CD4-positive, alpha-beta memory T cell (primary cell): ENCODE measurements at places on chromosomes 6 and 20.

DNA sequence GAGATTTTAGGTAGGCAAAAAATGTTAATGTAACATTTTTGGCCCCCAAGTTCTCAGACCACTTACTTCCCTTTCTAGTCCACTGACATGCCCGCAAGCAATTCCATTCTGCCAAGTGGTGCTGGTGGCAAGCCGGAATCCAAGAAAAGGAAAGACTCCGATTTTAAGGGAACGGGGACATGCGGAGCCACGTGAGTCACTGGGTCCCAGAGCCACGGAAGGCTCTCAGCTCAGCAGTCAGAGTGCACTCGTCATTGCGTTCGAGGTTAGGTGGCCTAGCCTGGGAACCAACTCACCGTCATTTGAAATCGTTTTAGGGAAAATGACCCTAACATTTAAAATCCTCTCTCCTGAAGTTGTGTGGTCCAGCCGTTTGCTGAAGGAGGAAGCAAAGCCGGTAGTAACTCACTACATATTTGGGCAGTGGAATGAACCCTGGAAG lies 711 bp upstream of the SIRT5 start:
- peaks cover 16% of the 10 kb centered on the region for H3K4me1 ChIP-seq
- DNase-seq = no peak
- no peak overlapping the region for H3K27ac ChIP-seq
- peak overlapping the region; percentile 2 for H3K4me3 ChIP-seq
- H3K27me3 ChIP-seq = no peaks in the 10 kb centered on the region
- H3K36me3 ChIP-seq = no peaks in the 10 kb centered on the region

GRCh38 chr6:125188594-125189203 lies 35.1 kb downstream of the TPD52L1 start:
- H3K4me1 ChIP-seq = no peaks in the 10 kb centered on the region
- DNase-seq = no peak
- H3K4me3 ChIP-seq = no peak overlapping the region
- no peaks in the 10 kb centered on the region for H3K36me3 ChIP-seq
- H3K27me3 ChIP-seq = no peaks in the 10 kb centered on the region

GRCh38 chr6:100088009-100088408 lies 94.0 kb upstream of the MCHR2 start:
- no peaks in the 10 kb centered on the region for H3K36me3 ChIP-seq
- DNase-seq = no peak
- no peaks in the 10 kb centered on the region for H3K27me3 ChIP-seq
- no peaks in the 10 kb centered on the region for H3K4me1 ChIP-seq

DNA sequence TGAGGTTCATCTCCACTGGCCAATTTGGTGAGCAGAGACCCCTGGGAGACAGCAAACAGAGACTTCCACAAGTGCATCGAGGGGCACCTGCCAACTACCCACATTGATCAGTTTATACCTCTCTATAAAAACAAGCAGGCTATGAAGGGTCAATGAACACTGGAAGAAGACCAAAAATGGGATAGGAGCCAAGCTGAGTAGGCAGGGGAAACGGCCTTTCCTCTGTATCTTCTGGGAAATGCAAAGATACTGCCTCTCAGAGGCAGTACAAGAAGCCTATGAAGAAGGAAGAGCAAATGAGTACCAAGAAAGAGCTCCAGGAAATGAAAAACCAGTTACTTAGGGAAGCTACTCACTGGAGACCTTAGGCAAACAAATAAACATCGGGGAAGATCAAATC lies 247.7 kb downstream of the GMDS start:
- H3K27me3 ChIP-seq = no peaks in the 10 kb centered on the region
- DNase-seq = no peak
- H3K4me3 ChIP-seq = no peak overlapping the region

- peak; percentile 50 for DNase-seq
- no peaks in the 10 kb centered on the region for H3K27me3 ChIP-seq
- H3K4me3 ChIP-seq = peak overlapping the region; percentile 15
- H3K36me3 ChIP-seq = peaks cover 36% of the 10 kb centered on the region
- peaks cover 62% of the 10 kb centered on the region for H3K4me1 ChIP-seq
Measured at GRCh38 chr6:30493643-30494250, 4.4 kb downstream of the HLA-E start.

GRCh38 chr6:63821442-63821841 lies 185.8 kb downstream of the PHF3 start:
- no peak for DNase-seq
- H3K4me1 ChIP-seq = no peaks in the 10 kb centered on the region
- H3K36me3 ChIP-seq = no peaks in the 10 kb centered on the region
- no peaks in the 10 kb centered on the region for H3K27me3 ChIP-seq

DNA sequence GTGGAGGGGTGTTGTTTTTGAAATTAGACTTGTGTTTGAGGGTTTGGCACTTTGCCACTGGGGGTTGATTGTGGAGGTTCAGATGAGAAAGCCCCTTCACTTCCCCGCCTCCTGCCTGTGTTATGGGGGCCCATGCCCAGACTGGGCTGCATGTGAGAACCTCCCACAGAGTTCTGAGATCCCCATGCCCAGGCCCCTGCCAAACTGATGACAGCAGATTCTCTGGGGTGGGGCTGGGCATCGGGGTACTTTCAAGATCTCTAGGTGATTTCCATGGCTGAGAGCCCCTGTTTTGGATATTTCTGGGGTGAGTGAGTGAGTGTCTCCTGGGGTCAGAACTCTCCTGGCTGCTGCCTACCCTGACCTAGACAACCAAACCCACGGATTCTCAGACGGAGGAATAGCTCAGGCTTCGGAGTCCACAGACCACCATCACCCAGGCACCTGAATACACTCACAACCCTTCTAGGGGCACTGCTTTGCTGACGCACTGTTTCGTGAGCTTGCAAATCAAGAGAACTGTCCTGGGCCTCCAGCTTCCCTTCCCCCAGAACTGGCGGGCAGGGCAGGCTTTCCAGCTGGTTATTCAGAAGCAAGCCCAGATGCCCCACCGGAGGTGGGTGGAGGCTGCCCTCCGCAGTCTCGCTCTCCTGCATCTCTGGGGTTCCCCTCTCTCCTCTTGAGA lies 6.3 kb downstream of the BCAS1 start:
- H3K27me3 ChIP-seq = no peaks in the 10 kb centered on the region
- no peak for DNase-seq
- H3K4me3 ChIP-seq = no peak overlapping the region
- no peaks in the 10 kb centered on the region for H3K4me1 ChIP-seq

DNA sequence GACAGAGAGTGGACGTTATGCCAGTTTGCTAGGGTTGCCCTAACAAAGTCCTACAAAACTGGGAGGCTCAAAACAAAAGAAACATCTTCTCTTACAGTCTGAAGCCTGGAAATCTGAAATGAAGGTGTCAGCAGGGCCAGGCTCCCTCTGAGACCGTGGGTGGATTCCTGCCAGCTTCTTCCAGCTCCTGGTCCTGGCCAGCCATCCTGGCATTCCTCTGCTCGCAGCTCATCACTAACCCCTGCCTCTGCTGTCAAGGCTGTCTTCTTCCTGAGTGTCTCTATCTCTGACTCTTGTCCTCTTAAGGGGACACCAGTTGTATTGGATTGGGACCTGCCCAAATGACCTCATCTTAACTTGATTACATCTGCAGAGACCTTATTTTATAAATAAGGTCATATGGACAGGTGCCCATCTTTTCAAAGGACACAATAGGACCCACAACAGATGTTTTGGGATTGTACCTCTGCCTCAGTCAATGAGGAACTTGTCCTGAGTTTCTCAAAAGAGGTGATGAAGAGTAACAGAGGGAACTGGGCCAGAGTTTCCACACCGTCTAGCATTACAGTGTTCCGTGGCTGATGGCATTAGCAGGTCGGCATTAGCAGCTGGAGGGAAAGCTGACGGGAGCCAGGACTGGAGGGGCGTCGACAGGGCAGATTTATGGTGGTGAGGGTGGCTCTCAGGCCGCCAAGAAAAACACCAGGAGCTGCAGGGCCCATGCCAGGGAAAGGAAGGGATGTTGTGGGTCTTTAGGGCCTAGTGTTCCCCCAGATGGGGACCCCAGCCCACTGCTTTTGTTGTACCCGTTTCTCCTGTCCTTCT lies 157.3 kb downstream of the TBXT start:
- no peaks in the 10 kb centered on the region for H3K4me1 ChIP-seq
- H3K27ac ChIP-seq = no peak overlapping the region
- DNase-seq = no peak

DNA sequence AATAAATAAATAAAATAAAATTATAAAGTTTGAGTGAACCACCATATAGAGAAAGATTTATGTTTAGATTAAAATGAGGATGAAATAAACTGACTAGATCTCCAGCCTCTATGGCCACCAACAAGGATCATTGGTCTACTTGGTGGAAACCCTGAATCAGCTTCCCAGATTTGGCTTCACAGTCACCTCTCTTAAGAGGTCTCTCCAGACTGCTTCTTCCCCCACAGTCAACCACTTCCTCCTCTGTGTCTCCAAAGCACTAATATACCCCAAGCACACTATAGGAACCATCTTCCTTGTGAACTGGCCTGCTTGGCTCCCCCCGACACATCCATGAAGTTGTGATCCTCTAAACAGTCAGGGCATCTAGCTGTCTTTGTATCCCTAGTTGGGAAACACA lies 529.6 kb upstream of the RNF217 start:
- no peaks in the 10 kb centered on the region for H3K27me3 ChIP-seq
- DNase-seq = no peak
- H3K27ac ChIP-seq = no peak overlapping the region

GRCh38 chr6:155523821-155524651 lies 68.4 kb upstream of the NOX3 start:
- H3K27me3 ChIP-seq = no peaks in the 10 kb centered on the region
- no peak overlapping the region for H3K4me3 ChIP-seq
- no peak overlapping the region for H3K27ac ChIP-seq
- no peaks in the 10 kb centered on the region for H3K4me1 ChIP-seq
- no peak for DNase-seq

GRCh38 chr6:77403424-77403823 lies 59.9 kb downstream of the HTR1B start:
- H3K4me1 ChIP-seq = no peaks in the 10 kb centered on the region
- no peaks in the 10 kb centered on the region for H3K36me3 ChIP-seq
- H3K27me3 ChIP-seq = no peaks in the 10 kb centered on the region
- no peak overlapping the region for H3K4me3 ChIP-seq
- H3K27ac ChIP-seq = no peak overlapping the region
- DNase-seq = no peak

DNA sequence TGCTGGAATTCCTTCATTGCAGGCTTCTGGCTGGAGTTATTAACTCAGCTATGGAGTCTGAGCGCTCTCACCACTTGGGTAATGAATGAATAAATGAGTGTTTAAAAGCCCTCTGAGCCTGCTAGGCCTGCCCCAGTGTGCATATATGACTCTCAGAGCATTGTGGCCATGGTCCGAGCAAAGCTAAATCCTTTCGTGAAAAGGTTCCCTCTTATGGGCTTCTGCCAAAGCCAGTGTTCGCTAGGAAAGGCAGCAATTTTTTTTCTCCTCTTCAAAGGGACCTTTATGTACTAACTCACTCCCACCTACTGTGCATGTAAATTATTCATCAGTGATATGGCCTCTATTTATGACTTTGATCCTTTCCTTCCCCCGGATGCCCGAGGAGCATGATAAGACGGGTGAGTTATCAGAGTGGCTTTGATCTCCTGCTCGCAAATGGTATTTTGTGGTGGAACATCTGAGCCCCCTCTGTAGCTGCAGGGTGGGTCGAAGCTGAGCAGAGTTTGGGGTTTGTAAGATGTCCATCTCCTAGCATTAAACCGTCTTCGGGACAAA lies 88.6 kb downstream of the LINC00237 start:
- H3K4me1 ChIP-seq = no peaks in the 10 kb centered on the region
- H3K27ac ChIP-seq = no peak overlapping the region
- H3K27me3 ChIP-seq = peaks cover 5% of the 10 kb centered on the region
- H3K36me3 ChIP-seq = no peaks in the 10 kb centered on the region
- DNase-seq = no peak

- no peak overlapping the region for H3K4me3 ChIP-seq
- H3K4me1 ChIP-seq = no peaks in the 10 kb centered on the region
- DNase-seq = no peak
- no peaks in the 10 kb centered on the region for H3K36me3 ChIP-seq
- no peaks in the 10 kb centered on the region for H3K27me3 ChIP-seq
Measured at GRCh38 chr20:50310673-50311051, 120.0 kb downstream of the CEBPB start.

DNA sequence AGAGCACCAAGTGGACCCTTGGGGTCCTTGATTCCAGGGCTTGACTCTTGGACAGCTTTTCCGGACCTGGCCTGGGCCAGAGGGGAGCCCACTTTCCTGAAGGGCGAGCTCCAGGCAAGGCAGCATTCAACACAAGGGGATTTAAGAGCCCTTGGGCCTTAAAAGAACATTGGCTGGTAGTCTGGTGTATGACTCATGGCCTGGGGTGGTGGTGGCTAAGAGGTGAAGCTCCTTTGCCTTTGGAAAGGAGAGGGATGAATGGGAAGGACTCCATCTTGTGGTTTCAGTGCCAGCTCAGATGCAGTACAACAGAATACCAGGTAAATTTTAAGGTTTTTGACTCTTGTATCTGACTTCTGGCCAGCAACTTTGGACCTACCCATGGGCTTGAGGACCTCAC lies 760.7 kb downstream of the GRIK2 start:
- H3K4me3 ChIP-seq = no peak overlapping the region
- H3K4me1 ChIP-seq = no peaks in the 10 kb centered on the region
- H3K36me3 ChIP-seq = no peaks in the 10 kb centered on the region
- no peak overlapping the region for H3K27ac ChIP-seq
- H3K27me3 ChIP-seq = no peaks in the 10 kb centered on the region

DNA sequence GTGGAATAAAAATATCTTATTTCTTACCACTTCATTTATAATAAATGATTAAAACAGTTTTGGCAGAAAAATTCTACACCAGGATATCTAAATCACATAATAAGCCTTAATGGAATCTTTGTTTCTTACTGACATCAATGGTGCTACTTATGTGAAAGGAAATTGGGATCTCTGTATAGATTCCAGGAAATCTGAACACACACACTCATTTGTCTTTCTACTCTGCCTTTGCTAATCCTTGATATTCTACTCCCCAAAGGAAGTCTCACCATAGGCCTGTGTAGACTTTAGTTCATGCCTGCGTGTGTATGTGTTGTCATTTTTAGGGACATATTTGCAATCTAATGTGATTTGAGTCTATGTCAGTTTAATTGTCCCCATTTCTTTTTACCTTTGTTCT lies 7.9 kb downstream of the ADGRB3 start:
- no peaks in the 10 kb centered on the region for H3K4me1 ChIP-seq
- DNase-seq = no peak
- no peaks in the 10 kb centered on the region for H3K36me3 ChIP-seq
- no peaks in the 10 kb centered on the region for H3K27me3 ChIP-seq
- no peak overlapping the region for H3K4me3 ChIP-seq
- H3K27ac ChIP-seq = no peak overlapping the region

DNA sequence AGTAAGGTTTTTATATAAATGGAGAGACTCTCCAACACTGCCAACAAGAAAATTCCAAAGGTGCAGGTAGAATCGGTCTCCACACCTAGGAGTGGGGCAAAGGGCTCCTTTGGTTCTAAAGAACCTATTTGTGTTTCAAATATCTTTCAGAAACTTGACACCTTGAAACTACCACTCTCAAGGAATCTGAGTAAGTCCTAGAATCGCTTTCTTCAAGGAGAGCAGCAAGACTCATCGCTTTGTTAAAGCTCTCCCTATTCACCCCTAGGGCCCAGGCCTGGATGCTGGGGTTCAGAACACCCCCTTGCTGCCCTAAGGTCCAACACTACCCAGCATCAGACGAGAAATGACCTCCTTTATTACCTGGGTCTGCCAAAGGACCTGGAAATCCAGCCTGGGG lies 2.0 kb downstream of the CLIC5 start:
- peak overlapping the region; percentile 71 for H3K27ac ChIP-seq
- peaks cover 56% of the 10 kb centered on the region for H3K4me1 ChIP-seq
- H3K4me3 ChIP-seq = peak overlapping the region; percentile 18
- no peaks in the 10 kb centered on the region for H3K27me3 ChIP-seq
- H3K36me3 ChIP-seq = no peaks in the 10 kb centered on the region
- no peak for DNase-seq
